Frontal cortex (tissue), 4 donors: ENCODE measurements at places on chromosomes 7 and 10.

- DNase-seq, result no peak
These were observed 992 bp upstream of the KIFBP start for GRCh38 chr10:68987611-68988010.

DNA sequence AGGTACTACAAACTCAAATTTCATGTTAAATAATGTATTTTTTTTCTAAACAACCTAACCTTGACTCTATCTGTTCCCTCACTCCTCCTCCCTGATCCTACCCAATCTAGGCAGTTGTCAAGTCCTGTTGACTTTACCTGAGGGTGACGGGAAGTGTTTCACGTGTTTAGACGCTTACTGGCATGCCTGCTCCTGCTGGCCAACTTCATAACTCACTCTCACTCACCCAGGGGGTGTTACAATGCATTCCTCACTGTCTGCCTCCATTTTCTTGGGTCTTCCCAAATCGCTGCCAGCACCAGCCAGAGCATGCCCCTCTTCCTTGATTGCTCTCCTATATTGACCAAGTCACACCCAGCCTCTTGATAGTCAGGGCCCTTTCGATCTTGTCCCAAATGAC is 28.3 kb downstream of the CRCP start:
- DNase-seq, result no peak

DNA sequence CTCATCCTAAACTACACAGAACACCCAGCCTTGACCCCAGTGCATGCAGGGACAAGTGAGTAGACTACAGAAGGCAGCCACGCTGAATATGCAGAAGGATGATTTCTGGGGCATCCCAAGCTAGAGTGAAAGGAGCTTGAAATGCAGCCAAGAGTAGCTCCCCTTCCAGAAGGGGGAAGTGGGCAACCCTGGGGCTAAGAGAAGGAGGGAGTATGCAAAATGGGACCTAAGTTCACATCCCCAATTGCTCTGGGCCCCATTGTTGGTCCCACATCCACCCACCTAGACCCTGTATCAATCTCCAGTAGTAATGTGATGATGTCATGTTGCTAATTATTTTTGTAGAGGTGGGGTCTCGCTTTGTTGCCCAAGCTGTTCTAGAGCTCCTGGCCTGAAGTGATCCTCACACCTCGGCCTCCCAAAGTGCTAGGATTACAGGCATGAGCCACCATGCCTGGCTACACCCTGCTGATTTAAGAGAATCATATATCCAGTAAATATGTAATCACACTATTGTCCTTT is 5.6 kb upstream of the PSTK start:
- DNase-seq, result no peak

- no peak for DNase-seq
These were observed 197.0 kb downstream of the ZNF438 start for GRCh38 chr10:30834651-30835050.

GRCh38 chr7:19851504-19851903 is 78.1 kb upstream of the TMEM196 start:
- no peak for DNase-seq

GRCh38 chr10:79505829-79506228 is 6.5 kb upstream of the EIF5AL1 start:
- DNase-seq, result no peak

DNA sequence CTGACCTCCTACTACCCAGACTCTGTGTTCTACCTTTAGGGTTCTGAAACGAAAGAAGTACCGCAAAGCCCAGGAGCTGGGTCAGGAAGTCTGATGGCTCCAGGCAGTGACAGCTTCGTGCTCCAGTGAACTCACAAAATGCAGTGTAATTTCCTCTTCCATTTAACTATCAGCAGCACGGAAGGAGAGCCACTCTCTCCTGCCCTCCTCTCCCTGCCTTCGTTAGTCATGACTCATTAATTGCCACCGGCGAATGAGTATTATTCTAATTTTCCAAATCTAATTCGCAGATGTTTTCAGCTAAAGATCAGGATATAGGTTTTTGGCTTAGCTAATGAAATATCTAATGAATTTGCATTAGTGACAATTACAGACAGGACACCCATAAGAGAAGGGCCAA is 1262.0 kb downstream of the TYW1 start:
- no peak for DNase-seq

- no peak for DNase-seq
These were observed 168.9 kb downstream of the SLIT1 start for GRCh38 chr10:97016728-97017473.

DNA sequence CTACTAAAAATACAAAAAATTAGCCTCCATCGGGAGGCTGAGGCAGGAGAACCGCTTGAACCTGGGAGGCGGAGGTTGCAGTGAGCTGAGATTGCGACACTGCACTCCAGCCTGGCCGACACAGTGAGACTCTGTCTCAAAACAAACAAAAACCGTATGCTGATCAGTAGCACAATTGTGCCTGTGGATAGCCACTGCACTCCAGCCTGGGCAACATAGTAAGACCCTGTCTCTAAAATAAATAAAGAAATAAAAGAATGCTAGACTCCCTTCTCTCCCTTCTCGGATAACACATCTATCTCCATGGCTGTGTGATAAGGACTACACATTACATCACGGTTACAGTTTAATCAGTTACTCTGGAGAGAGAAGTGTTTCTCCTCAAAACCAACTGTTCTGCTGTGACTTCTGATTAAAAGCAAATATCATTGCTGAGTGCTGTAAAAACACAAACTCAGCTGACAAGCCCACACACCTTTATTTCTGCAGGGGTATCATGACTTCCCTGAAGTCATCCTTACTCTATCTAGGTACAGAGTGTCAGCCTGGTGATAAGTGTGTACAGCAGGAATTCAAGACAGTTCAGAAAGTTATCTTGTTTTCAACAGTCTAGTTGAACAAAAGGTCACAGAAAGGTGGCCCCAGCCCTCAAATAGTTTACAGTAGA is 5.3 kb upstream of the ARHGAP19 start:
- DNase-seq, result no peak

DNA sequence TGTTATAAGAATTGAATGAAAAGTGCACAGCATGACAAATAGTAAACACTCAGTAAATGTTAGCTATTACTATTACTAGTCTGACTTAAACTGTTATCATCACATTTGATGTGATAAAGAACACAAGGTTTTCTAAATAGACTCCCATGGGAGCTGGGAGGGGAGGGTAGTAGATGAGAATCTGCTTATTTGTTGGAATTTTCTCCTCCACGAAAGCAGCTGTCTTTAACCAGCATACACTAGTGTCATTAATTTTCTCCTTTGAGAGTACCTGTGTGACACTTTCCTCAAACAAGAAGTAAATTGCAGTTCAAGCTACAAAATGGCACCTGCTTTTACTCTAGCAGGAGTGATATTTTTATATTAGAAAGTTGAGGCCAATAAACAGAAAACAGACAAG is 200.1 kb downstream of the SKAP2 start:
- DNase-seq, result no peak

GRCh38 chr7:29565224-29565630 is 1.6 kb downstream of the PRR15 start:
- no peak for DNase-seq

DNA sequence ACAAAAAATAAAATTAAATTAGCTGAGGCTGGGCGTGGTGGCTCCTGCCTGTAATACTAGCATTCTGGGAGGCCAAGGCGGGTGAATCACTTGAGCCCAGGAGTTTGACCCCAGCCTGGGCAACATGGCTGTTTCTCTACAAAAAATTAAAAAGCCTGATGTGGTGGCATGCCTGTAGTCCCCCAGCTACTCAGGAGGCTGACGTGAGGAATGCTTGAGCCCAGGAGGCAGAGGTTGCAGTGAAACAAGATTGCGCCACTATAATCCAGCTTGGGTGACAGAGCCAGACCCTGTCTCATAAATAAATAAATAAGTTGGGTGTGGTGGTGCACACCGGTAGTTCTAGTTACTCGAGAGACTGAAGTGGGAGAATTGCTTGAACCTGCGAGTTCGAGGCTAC is 65.1 kb downstream of the GNA12 start:
- DNase-seq, result no peak

DNA sequence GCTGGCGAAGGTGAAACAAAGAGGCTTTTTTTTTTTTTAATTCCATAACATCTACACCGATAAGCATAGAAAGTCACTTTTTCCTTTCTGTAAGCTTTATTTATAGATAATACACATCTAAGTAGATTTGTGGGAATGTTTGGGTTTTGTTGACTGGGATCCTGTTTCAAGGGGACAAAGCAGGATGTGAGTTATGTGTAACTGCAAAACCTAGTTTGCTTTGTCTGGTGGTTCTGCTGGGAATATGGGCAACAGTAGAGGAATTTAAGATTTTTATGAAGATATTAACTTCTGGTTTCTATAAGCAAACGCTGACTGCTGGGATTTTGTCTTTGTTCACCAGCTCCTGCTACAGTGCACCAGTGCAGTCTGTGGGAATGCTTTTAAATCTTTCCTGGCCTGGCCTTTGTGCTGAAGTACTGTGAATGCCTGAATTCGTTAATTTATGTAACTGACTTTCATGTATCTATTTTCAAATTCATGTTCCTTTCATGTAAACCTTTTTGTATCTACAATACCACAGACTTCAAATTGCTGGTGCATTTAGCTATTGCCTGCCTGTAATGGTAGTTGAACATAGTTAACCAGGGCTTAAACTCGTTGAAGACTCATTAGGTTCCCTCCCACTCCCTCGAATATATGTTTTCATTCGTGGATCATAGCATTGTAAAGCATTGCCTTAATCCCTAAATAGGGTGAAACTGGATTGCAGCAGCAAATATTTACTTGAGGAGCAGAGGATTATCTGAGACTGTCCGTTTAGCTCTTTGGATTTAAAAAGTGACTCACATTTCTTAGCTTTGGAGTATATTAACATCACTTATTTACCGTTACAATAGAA is 1.5 kb downstream of the KLHL7 start:
- DNase-seq, result no peak

DNA sequence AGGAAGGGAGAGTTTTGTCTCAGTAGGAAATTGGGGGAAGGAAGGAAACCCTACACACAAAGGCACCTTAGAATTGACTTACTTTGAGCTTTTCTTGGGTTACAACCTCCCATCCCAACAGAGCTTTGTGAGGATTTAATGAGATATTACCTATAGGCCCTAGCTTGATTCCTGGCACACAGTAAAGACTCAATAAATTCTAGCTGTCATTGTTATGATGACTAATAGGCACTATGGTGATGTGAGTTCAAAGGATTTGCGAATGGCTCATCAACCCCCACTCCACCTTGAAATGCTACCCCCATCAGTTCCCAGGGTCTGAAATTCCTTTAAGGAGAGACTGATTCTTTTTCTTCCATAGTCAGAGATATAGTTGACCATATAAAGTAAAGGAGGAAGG is 67.9 kb upstream of the SMNDC1 start:
- no peak for DNase-seq

DNA sequence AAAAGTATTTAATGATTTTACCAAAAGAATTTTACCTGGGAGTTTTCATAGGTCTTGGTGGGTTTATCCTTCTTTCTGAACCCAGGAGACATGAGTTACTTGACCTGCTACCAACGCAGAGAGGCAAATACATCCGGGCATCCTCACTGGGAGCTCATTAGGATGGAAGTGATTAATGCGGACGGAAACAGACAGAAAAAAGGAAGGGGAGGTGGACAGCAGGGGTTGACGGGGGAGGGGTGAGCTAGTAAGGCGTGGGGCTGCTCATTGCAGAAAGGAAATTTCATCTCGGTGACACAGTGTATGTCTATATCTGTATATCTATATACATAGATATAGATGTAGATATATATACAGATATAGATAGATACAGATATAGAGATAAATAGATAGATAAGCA is 408.2 kb upstream of the ADARB2 start:
- no peak for DNase-seq

DNA sequence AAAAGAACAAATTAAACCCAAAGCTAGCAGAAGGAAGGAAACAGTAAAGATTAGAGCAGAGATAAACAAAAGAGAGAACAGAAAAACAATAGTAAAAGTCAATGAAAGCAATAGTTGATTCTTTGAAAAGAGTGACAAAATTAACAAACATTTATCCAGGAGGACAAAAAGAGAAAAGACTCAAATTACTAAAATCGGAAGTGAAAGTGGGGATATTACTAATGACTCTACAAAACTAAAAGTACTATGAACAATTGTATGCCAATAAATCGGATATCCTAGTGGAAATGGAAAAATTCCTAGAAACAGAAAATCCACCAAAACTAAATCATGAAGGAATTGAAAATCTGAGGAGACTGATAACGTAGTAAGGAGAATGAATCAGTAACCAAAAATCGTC is 96.3 kb downstream of the SNX13 start:
- DNase-seq, result no peak

DNA sequence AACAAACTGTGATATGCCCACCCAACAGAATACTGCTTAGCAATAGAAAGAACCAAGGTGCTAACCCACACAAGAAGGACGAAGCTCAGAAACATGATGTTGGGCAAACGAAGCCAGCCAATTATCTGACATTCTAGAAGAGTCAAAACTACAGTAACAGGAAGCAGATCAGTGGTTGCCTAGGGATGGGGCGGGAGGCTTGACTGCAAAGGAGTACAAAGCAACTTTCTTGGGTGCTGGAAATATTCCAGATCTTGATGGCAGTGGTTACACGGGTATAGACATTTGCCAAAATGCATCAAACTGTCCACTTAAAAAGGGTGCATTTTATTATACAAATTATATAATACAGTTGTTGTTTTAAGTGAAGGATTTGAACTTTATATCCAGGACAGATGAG is 41.1 kb upstream of the RET start:
- no peak for DNase-seq

GRCh38 chr10:71845410-71846405 is 5.3 kb downstream of the PSAP start:
- DNase-seq, result no peak

DNA sequence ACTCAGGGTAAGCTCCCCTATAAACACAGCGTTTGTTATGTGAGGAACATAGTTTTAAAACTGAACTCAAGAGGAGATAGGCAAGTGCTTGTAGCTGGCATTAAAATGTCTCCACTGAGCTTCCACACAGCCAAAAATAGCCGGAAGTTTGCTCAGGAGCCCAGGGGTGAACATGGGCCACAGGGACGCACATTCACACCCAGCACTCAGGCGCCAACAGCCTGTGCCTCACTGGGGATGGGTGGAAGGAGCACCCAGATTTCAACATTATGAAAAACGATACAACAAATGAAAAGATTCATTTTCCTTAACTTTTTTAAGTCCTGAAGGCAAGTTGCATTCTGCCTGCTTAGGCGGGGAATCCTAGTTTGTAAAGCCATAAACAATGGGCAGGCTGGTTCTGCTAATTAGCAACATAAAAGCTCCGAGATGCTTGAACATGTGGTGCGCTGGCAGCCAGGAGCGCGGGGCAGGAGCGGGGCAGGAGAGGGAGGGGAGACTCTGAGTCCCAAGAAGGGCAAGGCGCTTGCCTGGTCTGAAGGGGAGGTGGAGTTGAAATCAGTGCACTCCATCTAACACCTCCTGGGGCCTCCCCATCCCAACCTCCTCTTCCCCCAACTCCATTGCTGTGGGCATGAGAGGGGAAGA is 235.9 kb downstream of the COBL start:
- DNase-seq, result no peak
